Activated T-cell treated with anti-CD3 and anti-CD28 coated beads, Interleukin-2, amount 50 U/mL, for 72 hours (primary cell): ENCODE measurements at places on chromosomes 11 and 22.

GRCh38 chr11:2213890-2214526 lies 42.4 kb upstream of the TH start:
- DNase-seq = no peak
- H3K27me3 ChIP-seq = no peaks in the 10 kb centered on the region
- H3K27ac ChIP-seq = no peak overlapping the region
- H3K4me1 ChIP-seq = peaks cover 10% of the 10 kb centered on the region
- H3K36me3 ChIP-seq = no peaks in the 10 kb centered on the region

GRCh38 chr11:19432370-19433061 lies 191.8 kb upstream of the E2F8 start:
- no peak overlapping the region for H3K4me3 ChIP-seq
- DNase-seq = no peak
- no peaks in the 10 kb centered on the region for H3K4me1 ChIP-seq
- H3K27me3 ChIP-seq = peaks cover 68% of the 10 kb centered on the region

GRCh38 chr11:103806130-103806895 lies 230.1 kb upstream of the DDI1 start:
- no peak overlapping the region for H3K27ac ChIP-seq
- no peak overlapping the region for H3K4me3 ChIP-seq
- no peak for DNase-seq
- H3K27me3 ChIP-seq = no peaks in the 10 kb centered on the region
- H3K36me3 ChIP-seq = no peaks in the 10 kb centered on the region
- no peaks in the 10 kb centered on the region for H3K4me1 ChIP-seq

DNA sequence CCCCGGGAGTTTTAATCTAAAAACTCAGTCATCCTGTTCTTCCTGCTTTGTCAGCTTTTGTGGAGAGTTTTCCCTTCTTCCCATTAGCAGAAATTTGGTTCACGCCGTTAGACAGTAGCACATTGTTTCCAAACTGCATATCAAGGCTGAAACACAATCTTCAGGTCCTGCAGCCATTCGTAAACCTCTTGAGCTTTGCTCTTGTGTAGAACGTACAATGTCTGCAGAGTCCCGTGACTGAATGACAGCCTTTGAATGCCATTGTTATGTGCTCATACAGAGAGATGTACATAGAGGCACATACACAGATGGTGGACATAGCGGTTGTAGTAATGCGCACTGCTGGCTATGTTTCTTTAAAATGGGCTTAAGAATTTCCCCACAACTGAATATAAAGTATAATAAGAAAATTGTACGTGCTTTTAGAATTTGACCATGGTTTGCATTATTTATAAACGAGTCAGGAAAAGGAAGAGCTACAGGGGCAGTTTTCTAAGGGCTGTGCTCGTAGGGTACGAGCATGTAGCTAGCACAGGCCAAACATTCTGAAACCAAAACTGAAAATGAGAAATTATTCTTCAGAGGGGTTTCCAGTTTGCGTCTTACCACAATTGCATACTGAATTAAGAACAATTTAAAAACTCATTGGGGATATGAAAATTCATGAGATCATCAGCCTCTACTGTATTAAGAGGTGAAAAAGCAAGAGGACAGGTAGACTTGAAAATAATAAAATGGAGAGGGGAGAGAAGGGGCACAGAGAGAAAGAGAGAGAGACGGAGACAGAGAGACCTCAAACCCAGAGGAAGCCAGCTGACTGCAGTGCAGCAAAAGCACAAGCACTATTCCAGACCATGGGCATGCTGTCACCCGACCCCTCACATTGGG lies 310.1 kb downstream of the CADM1 start:
- no peaks in the 10 kb centered on the region for H3K36me3 ChIP-seq
- no peaks in the 10 kb centered on the region for H3K27me3 ChIP-seq
- peaks cover 10% of the 10 kb centered on the region for H3K4me1 ChIP-seq
- peak overlapping the region; percentile 52 for H3K4me3 ChIP-seq
